ENCODE measurements at places on chromosomes 4 and X. TPM values are rescaled to one million over a fixed set of nuclear protein-coding genes. Genes with fewer than 3 reads are reported as not detected.

DNA sequence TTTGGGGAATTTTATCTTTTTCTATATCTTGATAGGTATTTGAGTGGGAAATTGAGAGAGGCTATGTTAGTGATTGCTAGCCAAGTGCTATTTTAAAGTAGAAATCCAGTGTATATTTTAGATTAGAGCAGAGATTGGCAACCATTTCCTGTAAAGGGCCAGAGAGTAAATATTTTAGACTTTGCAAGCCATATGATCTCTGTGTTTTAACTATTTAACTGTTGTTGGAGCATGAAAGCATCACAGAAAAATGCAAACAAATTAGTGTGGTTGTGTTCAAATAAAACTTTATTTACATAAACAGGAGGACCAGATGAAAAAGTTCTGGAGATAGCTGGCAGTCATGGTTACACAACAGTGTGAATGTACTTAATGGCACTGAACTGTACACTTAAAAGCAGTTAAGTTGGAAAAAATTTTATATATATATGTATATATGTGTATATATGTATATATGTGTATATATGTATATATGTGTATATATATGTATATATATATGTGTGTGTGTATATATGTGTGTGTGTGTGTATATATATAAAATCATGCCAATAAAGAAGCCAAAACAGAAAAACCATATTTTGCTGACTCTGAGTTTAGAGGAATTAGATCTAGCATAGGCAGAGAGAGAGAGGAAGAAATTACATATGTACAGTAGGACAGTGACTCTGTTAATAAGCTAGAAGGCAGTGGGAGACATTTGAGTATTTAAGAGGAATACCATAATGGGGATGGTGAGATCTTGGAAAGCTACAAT lies 83.4 kb downstream of the TMEM164 start:
- DNase-seq = no peak

DNA sequence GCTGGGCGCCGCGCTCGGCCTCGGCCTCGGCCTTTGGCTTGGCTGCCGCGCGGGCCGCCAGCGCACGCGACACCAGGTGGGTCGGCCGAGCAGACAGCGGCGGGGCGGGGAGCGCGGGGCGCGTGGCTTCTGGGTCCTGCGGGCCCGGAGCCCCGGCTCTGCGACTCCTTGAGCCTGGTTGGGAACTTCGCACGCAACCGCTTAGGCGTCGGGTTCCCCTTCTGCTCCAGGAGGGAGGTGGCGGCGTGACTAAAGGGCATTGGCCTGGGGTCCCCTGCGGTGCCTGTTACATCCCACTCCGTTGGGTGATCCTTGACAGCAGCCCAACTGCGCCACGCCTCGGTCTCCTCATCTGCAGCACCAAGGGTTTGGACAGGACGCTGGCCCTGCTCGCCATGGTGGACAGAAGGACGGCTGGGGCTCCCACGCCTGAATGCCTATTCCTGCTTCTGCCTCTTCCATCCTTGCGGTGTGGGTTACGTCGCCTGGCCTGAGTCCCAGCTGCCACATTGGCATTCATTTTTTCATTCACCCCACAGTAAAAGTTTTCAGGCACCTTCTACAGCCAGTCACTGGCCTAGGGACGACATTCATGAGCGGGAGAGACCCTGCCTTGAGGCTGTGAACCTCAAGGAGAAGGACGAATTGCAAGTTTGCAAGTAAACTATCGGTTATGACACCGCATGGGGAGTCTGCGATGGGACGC lies 631 bp downstream of the EVC start:
- no peak for DNase-seq

- no peak for DNase-seq
These were observed 14.1 kb downstream of the RPGR start for GRCh38 chrX:38313190-38313589.

GRCh38 chrX:96432647-96433046 lies 252.0 kb upstream of the DIAPH2 start:
- no peak for DNase-seq

DNA sequence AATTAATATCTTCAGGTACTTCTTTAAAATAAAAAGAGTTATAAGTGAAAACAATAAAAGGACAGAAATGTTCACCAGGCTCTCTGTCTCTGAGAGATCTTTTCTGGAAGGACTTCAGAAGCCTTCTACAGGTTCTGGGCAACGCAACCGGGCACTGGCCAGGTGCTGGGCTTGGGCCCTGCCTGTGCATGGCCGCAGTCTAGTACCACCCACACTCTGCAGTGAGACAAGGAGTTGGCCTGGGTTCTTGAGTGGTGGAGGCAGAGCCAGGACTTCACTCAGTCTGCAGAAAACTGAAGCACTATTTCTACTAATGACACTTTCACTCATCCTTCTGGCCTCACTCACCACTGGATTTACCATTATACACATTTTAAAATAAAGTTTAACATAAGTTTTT lies 21.8 kb downstream of the TAPT1 start:
- no peak for DNase-seq

DNA sequence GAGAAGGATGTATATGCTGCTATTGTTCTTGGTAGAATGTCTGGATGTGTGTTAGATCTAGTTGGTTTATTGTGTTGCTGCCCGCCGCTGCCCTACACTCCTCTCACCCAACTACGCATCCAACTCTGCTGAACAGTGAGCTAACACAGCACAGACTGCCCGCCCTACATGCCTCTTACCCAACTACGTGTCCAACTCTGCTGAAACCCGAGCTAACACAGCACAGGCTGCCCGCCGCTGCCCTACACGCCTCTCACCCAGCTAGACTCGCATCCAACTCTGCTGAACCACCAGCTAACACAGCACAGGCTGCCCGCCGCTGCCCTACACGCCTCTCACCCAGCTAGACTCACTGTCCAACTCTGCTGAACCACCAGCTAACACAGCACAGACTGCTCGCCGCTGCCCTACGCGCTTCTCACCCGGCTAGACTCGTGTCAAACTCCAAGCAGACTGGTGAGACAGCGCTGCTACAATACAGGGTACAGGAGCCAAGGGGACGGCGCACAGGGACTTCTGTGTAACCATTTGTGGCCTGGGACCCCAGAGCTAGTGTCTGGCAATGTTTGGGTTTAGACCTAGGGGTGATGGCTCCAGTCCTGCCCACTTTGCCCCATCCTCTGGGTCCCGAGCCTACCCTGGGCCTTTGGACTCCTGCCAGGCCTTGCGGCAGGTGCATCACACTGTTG lies 11.6 kb upstream of the CTBP1 start:
- DNase-seq = no peak

DNA sequence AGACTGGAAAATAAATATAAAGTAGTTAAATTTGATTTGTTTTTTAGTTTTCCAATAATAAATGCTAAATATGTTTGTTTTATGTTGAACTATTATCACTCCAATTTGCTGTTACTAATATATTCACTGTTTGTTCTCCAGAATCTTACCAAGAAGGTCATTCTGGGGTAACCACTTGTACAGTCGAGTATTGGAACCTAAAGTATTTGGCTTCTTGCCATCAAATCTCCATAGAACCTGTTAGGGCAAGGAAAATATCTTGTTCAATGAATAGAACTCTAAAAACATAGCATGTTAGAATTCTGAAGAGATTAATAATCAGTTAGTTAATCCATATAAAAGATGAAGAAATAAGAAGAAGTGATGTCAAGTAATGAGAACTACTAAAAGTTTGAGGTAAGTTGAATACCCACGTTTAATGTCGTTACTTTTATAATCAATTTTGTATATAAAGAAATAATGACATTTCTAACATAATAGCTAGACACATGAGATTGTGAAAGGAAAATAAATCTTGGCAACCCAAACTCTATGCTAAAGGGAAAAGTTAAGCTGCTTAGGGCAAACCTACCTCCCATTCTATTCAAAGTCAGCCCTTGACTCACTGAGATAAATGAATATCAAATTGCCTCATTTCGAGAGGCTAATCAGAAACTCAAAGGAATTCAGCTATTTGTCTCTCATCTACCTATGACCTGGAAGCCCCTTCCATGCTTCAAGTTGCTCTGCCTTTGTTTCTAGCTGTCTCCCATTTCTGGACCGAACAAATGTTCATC lies 15.3 kb downstream of the UGT2B15 start:
- DNase-seq = no peak

DNA sequence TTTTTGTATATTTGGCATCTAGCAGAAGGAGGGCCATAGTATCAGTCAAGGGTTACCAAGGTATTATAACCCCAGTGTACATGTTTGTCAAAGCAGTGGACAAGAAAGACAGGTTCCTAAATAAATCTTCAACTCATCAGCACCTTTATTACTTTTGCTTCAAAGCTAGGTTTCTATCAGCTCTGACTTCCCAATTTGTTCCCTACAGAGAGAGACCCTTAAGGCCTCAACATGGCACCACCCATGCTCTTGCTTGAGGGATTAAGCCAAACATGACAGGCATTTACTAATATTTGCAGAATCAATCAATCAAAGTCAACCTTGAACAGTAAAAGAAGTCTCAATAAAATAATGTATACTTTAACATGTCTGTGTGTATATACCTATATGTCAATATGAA lies 9.4 kb downstream of the TBCK start:
- DNase-seq = no peak

DNA sequence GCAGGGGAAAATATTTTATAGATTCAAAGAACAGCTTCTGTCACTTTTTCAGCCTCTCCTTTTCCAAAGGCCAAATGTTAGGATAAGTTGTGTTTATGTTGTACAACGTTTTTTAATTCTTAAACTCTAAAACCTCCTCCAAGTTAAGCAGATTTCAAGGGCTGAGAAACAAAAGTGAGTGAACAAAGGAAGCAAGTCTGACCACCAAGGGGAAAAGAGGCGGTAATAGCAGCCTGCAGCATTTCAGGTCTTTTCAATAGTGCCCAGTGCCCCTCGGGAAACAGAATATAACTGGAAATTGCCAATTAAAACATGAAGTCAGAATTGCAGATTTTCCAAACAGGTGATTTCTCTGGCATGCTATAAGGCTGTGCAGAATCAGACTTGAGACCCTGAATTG lies 510.0 kb upstream of the HTR2C start:
- DNase-seq = no peak

- no peak for DNase-seq
These were observed 17.7 kb upstream of the PIM2 start for GRCh38 chrX:48936429-48937053.

DNA sequence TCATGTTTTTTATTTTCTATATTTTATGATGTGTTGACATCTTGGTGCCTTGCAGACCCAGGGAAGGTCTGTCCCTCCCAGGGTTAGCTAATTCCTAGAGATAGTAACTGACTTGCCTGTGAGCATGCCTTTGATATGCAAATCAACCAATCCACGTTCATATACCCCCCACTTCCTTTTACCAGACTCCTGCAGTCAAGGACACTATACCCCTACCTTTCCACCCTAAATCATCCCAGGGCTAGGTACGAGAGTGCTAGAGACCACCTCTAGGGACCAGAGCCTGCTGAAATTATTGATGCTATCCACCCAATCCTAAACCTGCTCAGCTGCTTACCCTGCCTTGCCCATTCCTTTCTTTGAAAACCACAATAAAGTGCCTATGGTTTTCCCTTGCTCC lies 7.5 kb upstream of the PHEX start:
- no peak for DNase-seq

GRCh38 chrX:133676344-133677122 lies 261.2 kb upstream of the GPC4 start:
- DNase-seq = no peak

GRCh38 chr4:160546201-160546600 lies 1443.3 kb downstream of the RAPGEF2 start:
- no peak for DNase-seq

GRCh38 chr4:181662383-181662782 lies 580.8 kb upstream of the TENM3 start:
- DNase-seq = no peak

DNA sequence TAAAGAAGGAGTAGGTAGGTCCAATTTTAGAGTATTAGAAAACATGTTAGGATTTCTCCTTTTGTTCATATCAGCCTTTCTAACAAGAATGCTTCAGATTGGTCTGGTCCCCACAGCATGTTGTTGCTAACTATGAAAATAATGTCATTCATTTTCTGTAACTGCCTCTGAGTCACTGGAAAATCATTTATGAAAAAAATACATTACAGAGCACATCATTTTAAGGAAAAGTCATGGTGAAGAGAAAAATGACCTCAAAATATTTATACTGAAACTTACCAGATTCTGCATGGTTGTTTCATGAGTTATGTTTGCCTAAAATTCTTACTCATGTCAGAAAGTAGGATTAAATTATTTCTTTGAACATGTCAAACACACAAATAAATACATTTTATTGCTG lies 35.2 kb downstream of the DTHD1 start:
- DNase-seq = no peak

DNA sequence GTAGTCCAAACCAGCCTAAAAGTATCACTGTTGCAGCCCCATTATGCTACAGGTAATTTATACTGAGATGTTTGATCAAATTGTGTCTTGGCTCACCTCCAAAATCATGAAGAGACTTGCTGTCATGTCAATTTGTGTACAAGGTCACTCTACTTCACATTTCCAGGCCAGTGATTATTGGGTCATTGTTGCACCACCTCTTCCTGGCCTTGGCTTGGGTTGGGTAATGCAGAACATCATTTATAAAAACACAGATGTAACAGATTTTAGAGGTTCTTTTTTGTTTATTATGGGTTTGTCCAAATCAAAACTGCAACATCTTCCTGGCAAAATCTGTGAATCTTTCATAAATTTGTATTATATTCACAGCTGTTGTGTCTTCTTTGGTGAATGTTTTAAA lies 459.5 kb downstream of the ANKRD50 start:
- DNase-seq = no peak

DNA sequence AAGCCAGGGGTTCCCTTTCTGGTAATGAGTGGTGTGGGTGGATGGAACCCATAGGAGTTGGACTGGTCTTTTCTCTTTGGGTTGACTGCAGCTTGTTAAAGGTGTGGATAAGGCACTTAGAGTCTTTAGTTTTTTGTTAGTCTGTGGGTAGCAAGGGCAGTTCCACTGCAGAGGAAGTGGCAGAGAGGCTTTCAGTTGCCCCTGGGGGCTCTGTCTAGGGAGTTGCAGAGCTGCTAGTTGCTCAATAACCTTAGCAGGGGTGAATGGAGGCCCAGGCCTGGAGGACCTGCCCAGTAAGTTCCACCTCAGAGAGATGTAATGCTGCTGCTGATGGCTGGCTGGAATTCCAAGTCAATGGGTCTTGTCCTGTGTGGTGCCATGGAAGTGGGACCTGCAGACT lies 282.6 kb upstream of the NDST4 start:
- DNase-seq = no peak

Gene SPRY1
- 77.8 TPM for total RNA-seq

Gene SAT1
- 173 TPM for total RNA-seq

Gene KIAA1210
- not detected for total RNA-seq

Gene GPR173
- 0.13 TPM for total RNA-seq

Gene RTL5
- total RNA-seq = 11.0 TPM

Gene GATA1
- 0.23 TPM for total RNA-seq

Gene IGBP1
- 36.9 TPM for total RNA-seq

Gene OTC
- total RNA-seq = not detected

Gene SH2D1A
- total RNA-seq = 0.21 TPM

Gene GAGE12E
- not detected for total RNA-seq

Gene CDKN2AIP
- 21.1 TPM for total RNA-seq
